ENCODE measurements at places on chromosomes 6 and 20.

GRCh38 chr6:123000244-123000770, 4.3 kb downstream of the CLVS2 start:
- DNase-seq, result no peak

DNA sequence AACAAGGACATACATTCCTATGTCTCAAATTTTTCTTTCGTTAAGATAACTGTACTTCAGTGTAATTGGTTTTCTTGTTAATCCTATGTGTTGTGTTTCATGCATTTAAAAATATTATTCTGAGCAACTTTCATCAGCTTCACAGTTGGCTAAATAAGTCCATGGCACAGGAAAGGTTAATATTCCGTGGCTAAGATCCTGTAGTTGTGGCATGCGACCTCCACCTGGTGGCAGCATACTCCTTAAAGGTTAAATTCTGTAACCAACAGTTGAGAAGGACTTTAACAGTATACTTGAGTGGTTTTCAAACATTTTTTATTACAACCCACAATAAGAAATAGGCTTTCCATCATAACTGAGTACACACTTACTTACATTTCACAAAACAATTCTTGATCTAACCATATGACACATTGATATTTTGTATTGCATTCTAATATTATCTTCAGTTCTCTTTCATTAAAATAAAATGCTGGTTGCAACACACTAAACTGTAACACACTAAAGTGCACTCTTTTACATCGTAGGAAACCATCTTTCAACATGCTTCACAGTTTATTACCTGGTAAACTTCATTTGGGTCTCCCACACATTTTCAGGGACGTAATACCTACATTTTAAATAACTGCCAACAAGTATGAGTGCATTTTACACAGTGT, 118.3 kb downstream of the SLX4IP start:
- no peak for DNase-seq

GRCh38 chr6:141607956-141608355, 524.8 kb upstream of the GJE1 start:
- DNase-seq, result no peak

DNA sequence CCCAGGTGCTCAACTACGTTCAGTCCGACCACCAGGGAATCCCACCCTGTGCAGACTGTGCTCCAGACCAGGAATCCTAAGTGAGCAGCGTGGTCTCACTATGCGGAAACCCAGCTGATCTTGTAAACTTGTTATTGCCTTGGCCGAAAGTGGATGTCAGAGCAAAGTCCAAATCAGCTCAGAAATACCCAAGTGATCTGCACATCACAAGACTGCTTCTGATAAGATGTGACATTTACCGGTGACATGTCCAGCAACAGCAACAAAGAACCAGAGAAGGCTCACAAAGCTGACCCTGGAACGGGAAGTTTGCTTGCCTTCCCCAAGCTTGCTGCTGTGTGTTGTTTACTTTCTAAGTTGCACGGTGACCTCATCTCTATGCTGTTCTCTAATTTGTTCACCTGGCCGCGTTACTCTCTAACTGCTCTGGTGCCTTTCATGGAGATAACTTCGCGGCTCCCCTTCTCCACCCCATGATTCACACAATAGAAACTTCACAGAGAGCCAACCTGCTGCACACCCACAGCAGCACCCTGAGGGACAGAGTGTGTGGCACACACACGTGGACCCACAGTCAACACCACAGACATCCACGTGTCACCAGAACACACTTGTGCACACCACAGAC, 1.7 kb downstream of the BNIP5 start:
- DNase-seq, result no peak

GRCh38 chr20:17749978-17750721, 50.4 kb downstream of the BANF2 start:
- no peak for DNase-seq

DNA sequence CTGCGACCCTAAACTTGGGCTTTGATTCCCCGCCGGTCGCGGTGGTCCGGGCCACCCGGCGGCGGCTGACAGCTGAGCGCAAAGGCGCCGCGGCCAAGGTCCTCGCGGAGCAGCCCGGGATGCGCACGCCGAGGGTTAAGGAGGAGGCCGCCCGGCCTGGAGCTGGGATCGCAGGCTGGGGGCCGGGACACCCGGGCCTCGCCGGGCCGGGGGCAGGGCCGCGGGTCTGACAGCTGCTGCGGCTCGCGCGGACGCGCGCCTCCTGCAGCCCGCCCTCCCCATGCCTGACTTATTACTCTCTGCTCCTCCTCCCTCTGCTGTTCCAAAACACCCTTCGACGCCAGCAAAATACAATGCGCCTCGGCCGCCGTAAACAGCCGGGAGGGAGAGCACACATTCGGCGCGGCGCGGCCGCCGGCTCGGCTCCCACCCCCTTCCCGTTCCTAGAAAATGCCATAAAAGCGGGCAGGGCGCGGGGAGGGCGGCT, 746 bp downstream of the BACH2 start:
- peak; percentile 64 for DNase-seq

GRCh38 chr6:155647354-155647753, 191.7 kb upstream of the NOX3 start:
- no peak for DNase-seq

GRCh38 chr6:150276937-150277742, 91.7 kb upstream of the IYD start:
- DNase-seq, result no peak

DNA sequence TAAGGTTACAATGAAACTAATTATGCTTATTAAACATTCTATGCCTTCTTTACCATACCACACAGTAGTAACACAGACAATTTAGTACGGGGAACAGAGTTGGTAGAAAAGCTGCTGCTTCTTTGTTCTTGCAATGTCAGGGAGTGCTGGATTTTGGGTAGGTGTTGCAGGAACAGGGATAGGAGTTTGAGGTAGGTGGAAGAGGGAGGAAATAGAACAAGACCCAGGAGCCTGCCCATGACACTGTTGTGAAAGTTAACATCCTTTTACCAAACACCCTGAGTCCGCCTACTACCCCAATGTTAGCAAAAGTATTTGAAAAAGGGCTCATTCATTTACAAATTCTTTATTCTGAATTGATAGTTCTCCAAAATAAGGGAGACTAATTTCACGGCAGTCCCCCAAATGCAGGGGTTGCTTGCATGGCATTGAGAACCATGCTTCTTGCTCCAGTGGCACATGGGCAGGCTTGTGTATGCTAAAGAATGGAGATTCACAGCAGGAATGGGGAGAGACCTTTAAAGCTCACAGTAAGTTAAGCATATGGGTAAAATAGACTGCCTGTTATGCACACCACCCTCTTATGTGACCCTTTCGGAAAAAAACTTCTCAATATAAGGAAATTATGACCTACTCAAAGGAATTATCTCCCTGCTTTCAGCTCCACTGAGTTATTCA, 181.7 kb downstream of the GRM1 start:
- DNase-seq, result no peak

DNA sequence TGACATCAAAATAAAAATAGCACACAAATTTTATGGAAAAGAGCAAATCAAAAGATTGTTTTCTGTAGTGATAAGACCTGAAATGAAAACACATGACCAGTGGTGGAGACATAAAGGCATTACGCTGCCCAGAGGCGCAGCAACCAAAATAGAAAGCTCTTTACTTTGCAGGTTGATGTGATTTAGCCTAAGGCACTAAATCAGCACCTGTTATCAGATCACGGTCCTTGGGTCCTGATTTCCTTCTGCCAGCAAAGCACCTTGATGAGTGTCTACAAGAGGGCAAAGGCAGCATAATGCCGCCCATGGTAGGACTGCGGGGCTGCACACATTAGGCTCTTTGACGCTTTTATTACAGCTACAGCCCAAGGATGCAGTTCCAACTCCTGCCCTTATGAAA, 19.3 kb upstream of the RAMACL start:
- no peak for DNase-seq

DNA sequence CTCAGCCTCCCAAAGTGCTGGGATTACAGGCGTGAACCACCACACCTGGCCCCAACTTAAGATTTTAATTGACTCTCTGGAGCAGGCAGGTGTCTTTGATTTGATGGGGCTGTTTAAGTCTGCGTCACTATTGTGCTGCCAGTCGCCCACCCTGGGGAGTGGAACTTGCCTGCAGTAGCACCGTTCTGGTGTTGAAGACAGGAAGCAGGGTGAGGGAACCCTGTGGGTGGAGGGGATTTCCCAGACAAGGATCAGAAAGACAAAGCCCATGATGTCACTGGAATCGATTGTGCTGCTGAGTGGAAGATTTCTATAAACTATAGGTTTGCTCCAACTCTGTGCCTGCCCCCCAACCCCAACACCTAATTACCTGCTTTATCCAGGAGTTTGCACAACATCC, 11.0 kb downstream of the ALDH8A1 start:
- no peak for DNase-seq

- no peak for DNase-seq
Measured at GRCh38 chr6:7546896-7547295, 5.4 kb downstream of the DSP start.

- no peak for DNase-seq
Measured at GRCh38 chr6:71889366-71889765, 3.0 kb downstream of the RIMS1 start.

DNA sequence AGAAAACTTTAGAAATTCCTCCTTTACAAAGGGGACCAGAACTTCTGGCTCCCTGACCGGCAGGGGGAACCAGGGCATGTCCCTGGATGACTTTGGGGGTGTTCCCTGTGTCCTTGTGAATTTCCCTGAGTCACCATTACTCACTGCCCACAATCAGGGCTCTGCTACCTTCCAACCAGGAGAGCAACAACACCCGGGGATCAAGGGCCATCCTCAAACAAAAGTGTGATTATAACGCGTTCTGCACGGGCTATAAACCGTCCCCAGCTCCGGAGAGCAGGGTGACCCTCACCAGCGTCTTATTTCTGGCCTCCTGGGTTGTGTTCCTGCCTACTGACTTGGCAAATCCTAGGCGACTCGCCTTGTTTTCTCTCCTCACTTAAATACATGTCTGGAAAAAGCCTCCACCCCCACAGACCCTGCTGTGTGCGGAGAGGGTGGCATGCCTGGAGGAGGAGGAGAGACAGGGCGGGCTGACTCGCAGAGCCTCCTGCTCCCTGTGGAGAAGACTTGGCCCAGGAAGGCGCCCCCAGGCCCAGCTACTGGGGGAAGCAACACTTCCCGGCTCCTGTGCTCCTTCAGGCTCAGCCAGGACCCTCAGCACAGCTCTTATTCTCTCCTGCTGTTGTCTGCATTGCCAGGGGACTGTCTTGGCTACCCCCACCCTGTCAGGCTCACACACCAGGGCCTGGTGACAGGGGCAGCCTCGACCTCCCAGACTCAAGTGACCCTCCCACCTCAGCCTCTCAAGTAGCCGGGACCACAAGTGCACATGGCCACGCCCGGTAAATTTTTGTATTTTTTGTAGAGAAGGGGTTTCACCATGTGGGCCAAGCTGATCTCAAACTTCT, 54.1 kb downstream of the FGD2 start:
- DNase-seq, result no peak

DNA sequence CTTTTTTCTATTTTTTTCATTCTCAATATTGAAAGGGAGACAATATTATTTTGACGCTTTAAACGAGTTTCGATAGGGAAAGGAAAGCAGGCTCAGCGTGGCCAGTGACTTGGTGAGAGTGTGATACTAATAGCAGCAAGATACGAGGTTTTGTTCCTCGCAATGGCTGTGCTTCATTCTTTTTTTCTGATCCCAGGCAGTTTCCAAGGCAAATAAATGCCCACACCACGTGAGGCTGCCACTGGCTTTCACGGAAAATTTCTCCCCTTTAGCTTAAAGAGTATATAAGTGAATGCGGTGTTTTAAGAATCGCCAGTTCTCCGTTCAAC, 196.4 kb upstream of the ZNF184 start:
- DNase-seq, result no peak

GRCh38 chr20:52410182-52410647, 218.6 kb upstream of the ZFP64 start:
- no peak for DNase-seq

- no peak for DNase-seq
Measured at GRCh38 chr20:56151834-56152233, 96.7 kb upstream of the MC3R start.

DNA sequence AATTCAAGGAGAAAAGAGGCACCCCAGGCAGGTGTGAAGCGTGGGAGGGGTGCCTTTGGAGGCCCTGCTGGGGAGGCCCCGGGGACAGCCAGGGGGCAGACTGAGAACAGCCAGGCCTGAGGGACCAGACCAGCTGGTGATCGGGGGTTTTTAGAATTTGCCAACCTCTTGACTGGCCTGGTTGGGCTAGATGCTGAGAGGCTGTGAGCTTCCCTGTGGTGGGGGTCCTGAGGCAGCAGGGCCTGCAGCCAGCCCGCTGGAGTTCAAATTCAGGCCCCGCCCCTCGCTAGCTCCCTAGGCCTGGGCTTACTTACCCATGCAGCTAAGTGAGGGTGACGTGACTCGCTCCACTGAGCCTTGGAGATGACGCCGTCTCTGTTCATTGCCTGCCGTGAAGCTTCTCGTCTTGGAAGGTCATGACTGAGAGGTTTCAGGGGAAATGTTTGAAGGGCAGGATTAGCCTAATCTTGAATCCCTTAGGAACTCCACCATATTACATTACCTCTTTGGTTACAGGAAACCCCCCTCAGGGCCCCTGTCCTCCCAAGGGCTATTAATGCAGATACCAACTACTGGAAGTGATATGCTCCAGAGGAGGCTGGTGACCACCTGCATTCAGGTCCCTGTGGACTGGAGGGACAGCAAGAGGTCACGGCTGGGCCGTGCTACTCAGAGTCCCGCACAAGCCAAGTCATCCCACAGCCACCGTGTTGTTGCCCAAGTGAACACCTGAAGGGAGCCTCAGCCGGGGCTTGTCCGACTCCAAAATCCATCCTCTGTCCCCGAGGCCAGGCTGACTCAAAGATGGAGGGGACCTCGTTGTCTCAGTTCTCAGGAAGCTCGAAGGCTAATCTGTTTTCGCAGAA, 73.9 kb upstream of the DUSP22 start:
- no peak for DNase-seq

GRCh38 chr6:36599791-36600209, 5.6 kb downstream of the SRSF3 start:
- DNase-seq, result no peak

DNA sequence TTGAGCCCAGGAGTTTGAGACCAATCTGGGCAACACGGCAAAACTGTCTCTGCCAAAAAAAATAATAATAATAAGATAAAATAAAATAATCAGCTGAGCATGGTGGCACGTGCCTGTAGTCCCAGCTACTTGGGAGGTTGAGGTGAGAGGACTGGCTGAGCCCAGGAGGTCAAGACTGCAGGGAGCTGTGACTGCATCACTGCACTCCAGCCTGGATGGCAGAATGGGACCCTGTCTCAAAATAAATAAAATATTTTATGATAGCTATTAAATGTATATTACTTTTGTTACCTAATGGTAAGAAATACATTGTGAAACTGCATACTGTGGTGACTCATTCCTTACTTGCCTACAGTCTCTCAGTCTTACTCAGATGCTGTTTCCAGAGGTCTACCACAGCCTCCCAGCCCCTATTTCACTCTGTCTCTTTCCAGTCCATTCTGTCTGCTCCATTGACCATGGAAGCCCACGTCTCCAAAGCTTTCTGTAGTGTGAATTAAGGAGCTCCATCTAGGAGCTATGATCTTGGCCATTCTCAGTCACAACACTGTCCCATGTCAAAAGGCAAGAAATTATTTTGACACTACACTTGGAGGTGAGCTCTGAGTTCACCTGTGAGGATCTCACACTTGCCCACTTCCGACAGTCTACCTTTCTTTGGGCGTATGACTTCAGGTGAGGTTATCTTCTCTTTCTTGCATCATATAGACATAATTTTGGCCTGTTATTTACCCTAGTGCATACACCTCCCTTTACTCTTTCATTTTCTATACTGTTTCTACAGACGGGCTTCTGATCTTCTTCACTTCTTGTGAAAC, 22.4 kb upstream of the SNX9 start:
- DNase-seq, result no peak

GRCh38 chr6:52161689-52162438, 24.3 kb upstream of the IL17A start:
- DNase-seq, result no peak
